Activated CD4-positive, alpha-beta T cell treated with anti-CD3 and anti-CD28 coated beads for 4 hours (primary cell): ENCODE measurements at places on chromosomes 2 and 18.

DNA sequence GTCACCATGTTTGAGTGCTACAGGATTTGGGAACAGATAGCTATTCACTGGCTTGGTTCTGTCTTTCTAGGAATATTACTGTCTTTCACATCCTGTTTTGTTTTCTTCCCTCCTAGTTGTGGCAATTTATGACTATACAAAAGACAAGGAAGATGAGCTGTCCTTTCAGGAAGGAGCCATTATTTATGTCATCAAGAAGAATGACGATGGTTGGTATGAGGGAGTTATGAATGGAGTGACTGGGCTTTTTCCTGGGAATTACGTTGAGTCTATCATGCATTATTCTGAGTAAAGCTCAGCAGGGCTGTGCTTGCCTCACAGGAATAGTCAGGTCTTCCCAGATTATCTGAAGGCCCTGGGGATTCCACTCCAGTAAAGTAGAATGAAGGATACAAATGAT is 98.9 kb downstream of the ABI2 start:
- no peak for DNase-seq

DNA sequence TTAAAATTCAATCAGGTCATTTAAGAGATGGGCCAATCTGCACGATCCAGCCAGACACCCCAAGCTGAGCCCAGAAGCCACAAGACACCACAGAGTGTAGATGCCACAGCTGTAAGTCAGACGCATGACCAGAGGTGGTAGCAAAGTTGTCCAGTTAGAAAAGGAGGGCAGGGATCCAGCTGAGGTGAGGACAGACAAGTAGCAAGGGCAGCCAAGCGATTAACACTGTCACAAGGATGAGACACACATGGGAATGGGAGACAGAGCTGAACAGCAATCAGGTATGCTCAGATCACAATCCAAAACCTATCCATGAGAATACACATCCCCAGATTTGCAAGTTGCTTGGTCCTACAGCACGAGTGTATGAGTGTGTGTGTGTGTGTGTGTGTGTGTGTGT is 143.4 kb upstream of the STK17B start:
- no peak for DNase-seq

GRCh38 chr18:24153397-24153796 is 14.5 kb downstream of the CABYR start:
- no peak for DNase-seq

DNA sequence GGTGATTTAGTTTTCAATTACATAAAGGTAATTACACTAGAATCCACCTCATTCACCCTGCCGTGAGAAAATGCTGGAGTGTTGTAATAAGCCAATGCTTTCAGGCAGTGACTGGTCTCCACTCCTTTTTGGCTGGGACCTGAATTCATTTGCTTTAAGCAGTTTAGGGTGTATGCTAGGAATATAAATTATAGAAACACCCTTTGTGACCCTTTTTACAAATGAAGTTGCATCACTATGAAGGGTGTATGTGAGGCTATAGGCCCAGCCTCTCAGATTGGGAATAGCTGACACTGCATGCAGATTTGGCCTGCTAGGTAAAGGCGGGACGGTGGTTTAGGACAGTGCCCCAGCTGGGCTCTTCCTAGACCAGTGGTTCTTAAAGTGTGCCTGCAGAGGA is 50.8 kb upstream of the NFE2L2 start:
- no peak for DNase-seq

DNA sequence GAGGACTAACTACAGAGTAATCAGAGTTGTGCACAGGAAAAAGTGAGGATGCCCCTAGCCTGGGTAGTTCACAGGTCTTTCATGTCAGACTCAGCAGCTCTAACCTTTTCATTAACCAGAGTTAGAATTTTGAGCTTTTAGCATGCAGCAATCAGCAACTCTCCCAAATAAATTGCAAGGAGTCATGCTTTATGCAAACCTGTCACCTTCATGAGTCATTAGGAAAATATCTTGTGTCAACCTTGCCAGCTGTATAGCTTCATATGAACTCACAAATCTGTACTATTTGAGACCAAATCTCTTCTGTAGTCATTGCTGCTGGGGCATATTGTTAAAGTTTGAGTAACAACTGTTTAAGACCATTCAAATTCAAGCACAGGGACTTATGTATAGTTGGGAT is 382.3 kb upstream of the NT5C1B start:
- DNase-seq: no peak

- DNase-seq: no peak
Observed at GRCh38 chr2:240469239-240469636, 33.8 kb downstream of the GPC1 start.

DNA sequence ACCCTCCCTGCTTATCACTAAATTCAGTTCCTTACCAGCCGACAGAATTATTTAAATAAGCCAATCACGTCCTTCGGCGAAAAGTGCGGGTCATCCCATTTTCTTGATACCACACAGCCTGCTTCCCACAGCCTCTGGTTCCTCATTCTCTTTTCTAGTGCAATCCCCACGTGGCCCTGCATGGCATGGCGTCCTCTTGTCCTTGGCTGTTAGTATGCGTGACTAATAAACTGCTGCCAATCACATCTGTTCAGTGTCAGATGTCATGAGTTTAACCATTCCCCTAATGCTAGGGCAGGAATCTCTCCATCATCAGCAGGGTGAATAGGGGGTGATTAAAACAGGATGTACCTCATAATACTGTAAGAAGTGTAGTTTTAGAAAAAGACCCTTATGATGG is 62.8 kb upstream of the TSPYL6 start:
- no peak for DNase-seq

- DNase-seq: no peak
Observed at GRCh38 chr2:150824118-150824517, 336.7 kb upstream of the RND3 start.

DNA sequence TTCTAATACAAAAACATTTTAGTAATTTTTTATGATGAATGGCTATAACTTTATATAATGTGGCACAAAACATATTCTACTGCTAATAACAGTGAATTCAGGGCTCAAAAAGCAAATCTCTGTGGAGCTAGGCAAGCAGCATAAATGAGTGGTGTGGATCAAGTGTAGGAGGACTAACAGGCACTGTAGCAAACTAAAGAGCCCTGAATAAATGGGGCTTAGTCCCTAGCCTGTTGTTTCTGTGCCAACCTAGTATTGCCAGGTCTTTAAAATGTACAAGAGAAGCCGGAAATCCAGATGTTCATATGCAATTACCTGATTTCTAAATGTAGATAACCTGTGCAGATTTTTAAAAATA is 18.5 kb downstream of the REL start:
- DNase-seq: no peak

DNA sequence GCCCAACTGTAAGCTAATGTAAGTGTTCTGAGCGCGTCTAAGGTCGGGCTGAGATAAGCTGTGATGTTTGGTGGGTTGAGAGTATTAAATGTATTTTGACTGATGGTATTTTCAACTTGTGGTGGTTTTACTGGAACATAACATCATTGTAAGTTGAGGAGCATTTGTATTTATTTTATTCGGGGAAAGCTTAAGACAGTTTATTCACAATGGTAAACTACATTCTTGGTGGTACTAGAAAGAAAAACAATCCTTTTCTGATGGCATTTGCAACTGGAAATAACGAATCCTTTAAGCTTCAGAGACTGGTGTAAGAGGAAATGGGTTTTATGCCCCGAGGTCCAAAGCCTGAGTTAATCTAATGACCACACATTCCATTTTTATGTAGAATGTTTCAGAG is 283.3 kb upstream of the NETO1 start:
- DNase-seq: no peak

DNA sequence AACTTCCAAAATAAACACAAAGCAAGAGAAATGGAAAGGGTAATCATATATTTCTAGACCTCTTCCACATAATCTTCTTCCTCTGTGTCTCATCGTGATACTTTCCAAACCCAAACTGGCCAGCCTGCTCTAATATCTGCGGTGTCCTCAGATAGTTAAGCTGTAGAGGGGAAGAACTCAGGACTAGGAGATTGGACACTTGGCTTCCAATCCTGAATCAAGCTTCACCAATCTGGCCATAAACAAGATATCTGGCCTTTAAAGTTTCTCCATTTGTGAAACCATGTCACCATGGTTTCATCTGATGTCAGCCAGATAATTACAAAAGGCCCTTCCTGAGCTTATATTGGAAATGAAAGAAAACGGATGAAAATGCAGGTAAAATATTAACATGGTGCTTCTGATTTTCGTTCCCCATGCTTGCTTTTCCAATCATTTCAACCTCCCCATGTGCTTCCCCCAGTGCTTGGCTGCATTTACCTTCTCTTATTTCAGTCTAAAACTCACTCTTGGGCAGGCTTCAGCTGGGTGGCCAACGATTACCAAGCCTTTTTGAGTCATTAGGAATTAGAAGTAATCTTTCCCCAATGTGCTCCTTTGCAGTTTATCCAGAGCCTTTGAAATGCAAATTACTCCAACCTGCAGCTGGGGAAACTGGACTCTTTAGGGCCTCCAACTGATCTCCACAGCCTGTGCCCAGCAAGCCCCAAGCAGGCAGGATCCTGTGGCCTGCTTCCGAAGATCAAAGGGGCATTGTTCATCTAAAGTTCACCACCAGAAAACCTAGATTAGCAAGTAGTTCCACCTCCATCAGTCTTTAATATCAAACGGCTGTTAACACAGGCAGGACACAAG is 44.5 kb upstream of the MYCN start:
- DNase-seq: no peak

DNA sequence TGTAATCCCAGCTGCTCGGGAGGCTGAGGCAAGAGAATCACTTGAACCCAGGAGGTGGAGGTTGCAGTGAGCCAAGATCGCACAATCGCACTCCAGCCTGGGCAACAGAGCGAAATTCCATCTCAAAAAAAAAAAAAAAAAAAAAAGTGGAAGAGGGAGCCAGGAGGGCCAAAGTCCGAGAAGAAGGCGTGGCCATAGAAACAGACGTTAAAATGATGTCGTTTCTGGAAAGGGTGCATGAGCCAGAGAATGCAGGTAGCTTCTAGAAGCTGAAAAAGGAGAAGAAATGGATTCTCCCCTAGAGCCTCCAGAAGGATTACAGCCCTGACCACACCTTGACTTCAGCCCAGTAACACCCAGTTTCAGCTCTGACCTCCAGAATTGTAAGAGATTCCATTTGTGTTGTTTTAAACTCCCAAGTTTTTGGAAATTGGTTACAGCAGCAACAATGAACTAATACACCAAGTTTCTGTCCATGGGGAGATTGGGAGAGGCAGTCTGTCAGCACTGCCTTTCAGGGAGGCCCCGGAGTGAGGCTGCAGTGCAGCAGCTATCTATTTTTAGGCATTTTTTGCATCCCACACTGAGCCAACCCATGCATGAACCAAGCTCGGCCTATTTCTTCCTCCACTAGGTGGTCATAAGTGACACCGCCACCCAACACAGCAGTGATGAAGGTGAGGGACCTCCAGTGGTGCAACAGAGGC is 14.2 kb upstream of the TRAF3IP1 start:
- no peak for DNase-seq
